ENCODE measurements at places on chromosomes 16 and 17. TPM values are rescaled to one million over a fixed set of nuclear protein-coding genes. Genes with fewer than 3 reads are reported as not detected.

INCA1 gene
- 0.80 TPM for polyA plus RNA-seq

RAB37 gene
- polyA plus RNA-seq = 6.1 TPM

RPRML gene
- 6.0 TPM for polyA plus RNA-seq

ZSCAN10 gene
- polyA plus RNA-seq = 314 TPM

KRT25 gene
- polyA plus RNA-seq = not detected

CA5A gene
- not detected for polyA plus RNA-seq

CORO1A gene
- polyA plus RNA-seq = 11.8 TPM

GPR142 gene
- polyA plus RNA-seq = 0.11 TPM

ZNF469 gene
- 0.30 TPM for polyA plus RNA-seq

PPP1R1B gene
- polyA plus RNA-seq = 22.3 TPM

NXN gene
- 205 TPM for polyA plus RNA-seq

ABCA3 gene
- polyA plus RNA-seq = 8.8 TPM

DNAAF8 gene
- polyA plus RNA-seq = 0.58 TPM

SCNN1B gene
- 0.25 TPM for polyA plus RNA-seq

RTN4RL1 gene
- polyA plus RNA-seq = 0.09 TPM

CDH3 gene
- 171 TPM for polyA plus RNA-seq

TLE7 gene
- 0.03 TPM for polyA plus RNA-seq

ABCC3 gene
- 0.22 TPM for polyA plus RNA-seq

SLC38A8 gene
- polyA plus RNA-seq = not detected

RAD51C gene
- 21.7 TPM for polyA plus RNA-seq

ST6GALNAC2 gene
- polyA plus RNA-seq = 0.09 TPM

BCO1 gene
- polyA plus RNA-seq = 0.21 TPM

NUTF2 gene
- polyA plus RNA-seq = 382 TPM

NETO2 gene
- polyA plus RNA-seq = 9.4 TPM

C1QTNF1 gene
- polyA plus RNA-seq = 2.1 TPM

MYO1C gene
- polyA plus RNA-seq = 40.1 TPM

CRYBA1 gene
- polyA plus RNA-seq = not detected

SLC6A2 gene
- polyA plus RNA-seq = 0.25 TPM

GNGT2 gene
- 1.7 TPM for polyA plus RNA-seq

PIK3R5 gene
- polyA plus RNA-seq = 2.7 TPM

CES4A gene
- 0.88 TPM for polyA plus RNA-seq

TBC1D3I gene
- 2.3 TPM for polyA plus RNA-seq

SPATA22 gene
- 0.06 TPM for polyA plus RNA-seq

ERAL1 gene
- polyA plus RNA-seq = 143 TPM

TVP23B gene
- polyA plus RNA-seq = 11.5 TPM

DCTPP1 gene
- 103 TPM for polyA plus RNA-seq

GPR139 gene
- 1.9 TPM for polyA plus RNA-seq

SERPINF2 gene
- polyA plus RNA-seq = 3.2 TPM

KCNJ2 gene
- polyA plus RNA-seq = 0.23 TPM

FAM20A gene
- polyA plus RNA-seq = 11.9 TPM

PIK3R6 gene
- polyA plus RNA-seq = 0.72 TPM

Measured in H1 (cell line).